ENCODE measurements at places on chromosomes 11 and 22.

GRCh38 chr11:84686716-84687115, 940.4 kb downstream of the DLG2 start:
- DNase-seq: no peak

DNA sequence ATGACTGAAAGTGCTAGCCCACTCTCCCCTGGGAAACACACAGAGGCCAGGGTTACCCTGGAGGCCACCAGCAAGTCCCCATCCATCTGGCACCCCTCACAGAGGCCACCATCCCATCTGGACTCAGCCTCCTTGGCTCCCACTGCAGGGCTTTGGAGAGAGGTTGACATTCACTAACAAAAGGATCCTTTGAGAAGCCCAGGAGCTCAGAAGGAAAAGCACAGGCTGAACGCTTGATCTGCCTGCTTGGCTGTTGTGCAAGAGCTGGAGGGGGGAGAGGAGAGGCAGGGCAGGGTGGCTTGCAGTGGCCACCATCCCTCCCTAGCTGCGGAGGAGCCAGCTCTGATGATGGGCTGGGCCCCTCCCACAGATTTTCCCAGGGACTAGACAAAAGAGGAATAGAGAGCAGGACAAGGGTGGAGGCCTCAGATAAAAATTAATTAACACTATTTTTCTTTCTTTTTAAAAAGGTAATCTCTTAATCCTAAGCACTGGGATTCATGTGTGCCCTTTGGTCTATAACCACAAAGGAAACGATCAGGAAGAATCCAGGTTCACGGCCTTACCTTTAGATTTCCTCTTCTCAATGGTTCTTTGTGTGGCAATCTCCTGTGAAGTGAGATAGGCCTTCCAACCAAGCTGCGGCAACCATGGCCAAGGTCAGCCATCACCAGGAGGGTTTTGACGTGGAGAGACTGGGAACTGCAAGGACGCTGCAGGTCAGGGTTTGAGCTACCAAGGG, 154.7 kb downstream of the BARX2 start:
- DNase-seq: no peak

GRCh38 chr11:16817351-16817750, 78.9 kb downstream of the C11orf58 start:
- no peak for DNase-seq

GRCh38 chr22:20750461-20751184, 23.3 kb upstream of the SERPIND1 start:
- DNase-seq: peak; percentile 12

GRCh38 chr22:22521631-22522030, 1.6 kb upstream of the ZNF280A start:
- no peak for DNase-seq

- no peak for DNase-seq
Observed at GRCh38 chr11:58745705-58746364, 14.1 kb upstream of the GLYAT start.

- DNase-seq: no peak
Observed at GRCh38 chr11:80122211-80122610, 681.4 kb upstream of the TENM4 start.

DNA sequence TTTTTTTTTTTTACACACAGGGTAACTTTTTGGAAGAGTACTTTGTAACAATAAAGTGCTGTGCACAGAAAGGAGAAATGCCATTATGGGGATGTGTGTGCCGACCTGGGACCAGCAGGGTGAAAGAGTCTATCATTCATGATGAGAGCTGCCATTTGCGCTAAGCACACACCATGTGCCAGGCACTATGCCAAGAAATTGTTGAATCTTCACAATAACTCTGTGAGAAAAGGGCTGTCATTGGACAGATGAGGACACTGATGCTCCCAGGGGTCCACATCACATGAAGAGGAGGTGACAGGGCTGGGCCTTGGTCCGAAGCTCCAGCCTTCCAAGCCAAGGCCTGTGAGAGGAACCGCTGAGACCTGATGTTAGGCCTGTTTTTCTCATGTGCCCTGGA, 5.6 kb downstream of the DUSP18 start:
- DNase-seq: no peak

DNA sequence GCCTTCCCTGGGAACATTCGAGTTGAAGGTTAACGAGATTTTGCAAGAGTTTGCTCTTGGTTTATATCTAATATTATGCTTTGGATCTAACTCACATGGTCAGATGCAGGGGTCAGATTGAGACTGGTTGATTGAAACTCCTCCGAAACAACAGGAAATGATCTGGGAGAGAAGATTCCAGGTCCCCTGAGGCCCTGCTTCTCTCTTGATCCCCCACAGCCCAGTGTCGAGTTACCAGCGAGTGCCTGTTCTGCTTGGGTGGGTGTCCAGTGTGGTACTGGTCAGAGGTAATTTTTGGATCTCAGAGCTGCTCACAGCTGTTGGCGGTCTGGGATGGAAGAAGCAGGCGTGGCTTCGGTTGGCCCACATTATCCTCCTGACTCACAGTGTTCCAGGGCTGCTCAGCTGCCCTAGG, 9.2 kb downstream of the FBLN1 start:
- DNase-seq: no peak

GRCh38 chr11:130522284-130522961, 74.0 kb downstream of the ADAMTS15 start:
- no peak for DNase-seq

DNA sequence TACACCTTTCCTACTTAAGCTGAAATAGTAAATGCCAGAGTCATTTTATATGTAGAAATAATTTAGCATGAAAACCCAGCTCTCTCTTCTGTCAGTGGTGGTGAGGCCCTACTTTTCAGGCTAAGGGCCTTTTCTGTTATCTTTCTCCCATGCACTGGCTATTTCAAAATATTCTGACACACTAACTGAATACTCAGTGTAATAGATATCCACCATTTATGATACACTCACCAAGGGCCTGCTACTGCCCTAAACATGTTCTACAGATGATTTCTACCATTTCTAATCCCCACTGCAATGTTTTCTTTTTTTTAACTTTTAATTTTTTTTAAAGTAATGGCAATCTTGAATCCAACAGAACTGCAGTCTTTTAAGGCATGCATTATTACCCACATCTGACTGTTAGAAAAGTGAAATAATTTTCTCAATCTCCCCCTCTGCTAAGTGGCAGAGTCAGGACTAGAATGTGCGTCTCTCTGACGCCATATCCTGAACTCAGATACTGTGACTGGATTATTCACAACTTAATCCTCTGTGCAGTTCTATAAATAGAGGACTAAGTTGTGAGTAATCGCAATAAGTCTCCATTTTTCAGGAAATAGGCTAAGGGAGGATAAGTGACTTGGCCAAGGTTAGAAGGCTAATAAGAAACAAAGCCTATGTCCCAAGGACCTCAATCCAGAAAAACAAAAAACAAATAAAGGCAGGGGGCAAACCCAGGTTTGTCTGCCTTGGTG, 44.0 kb downstream of the GRAMD1B start:
- DNase-seq: no peak

- DNase-seq: no peak
Observed at GRCh38 chr22:23722724-23723123, 28.2 kb downstream of the ZNF70 start.

DNA sequence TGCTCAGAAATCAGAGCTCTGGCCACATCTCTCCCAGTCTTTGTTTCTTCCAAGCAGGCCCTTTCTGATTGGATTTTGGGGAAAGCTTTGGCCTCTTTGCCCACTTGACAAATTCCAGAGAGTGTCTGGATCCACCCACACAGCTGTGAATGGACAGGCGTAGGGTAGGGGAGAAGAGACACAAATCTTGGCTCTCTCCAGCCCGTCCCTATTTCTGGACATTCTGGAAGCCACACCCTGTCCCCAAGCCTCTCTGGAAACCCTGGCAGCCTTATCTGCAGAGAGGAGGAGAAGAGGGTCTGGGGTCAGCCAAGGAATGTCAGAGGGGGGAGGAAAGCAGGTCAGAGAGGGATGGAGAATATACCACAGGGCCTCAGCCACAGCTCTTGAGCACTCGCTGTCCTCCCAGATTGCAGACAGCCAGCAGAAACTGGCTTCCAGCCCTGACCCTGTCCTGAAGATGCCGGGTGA, 59.5 kb upstream of the WNT11 start:
- no peak for DNase-seq

- DNase-seq: no peak
Observed at GRCh38 chr11:112465433-112466024, 204.9 kb upstream of the PLET1 start.

GRCh38 chr22:26986884-26987283, 329.5 kb downstream of the MIAT start:
- DNase-seq: no peak

DNA sequence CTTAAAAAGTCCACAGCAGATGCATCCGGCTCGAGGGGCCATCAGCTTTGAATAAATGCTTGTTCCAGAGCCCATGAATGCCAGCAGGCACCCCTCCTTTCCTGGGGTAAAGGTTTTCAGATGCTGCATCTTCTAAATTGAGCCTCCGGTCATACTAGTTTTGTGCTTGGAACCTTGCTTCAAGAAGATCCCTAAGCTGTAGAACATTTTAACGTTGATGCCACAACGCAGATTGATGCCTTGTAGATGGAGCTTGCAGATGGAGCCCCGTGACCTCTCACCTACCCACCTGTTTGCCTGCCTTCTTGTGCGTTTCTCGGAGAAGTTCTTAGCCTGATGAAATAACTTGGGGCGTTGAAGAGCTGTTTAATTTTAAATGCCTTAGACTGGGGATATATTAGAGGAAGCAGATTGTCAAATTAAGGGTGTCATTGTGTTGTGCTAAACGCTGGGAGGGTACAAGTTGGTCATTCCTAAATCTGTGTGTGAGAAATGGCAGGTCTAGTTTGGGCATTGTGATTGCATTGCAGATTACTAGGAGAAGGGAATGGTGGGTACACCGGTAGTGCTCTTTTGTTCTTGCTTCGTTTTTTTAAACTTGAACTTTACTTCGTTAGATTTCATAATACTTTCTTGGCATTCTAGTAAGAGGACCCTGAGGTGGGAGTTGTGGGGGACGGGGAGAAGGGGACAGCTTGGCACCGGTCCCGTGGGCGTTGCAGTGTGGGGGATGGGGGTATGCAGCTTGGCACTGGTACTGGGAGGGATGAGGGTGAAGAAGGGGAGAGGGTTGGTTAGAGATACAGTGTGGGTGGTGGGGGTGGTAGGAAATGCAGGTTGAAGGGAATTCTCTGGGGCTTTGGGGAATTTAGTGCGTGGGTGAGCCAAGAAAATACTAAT, 1.9 kb downstream of the NEAT1 start:
- peak; percentile 60 for DNase-seq

DNA sequence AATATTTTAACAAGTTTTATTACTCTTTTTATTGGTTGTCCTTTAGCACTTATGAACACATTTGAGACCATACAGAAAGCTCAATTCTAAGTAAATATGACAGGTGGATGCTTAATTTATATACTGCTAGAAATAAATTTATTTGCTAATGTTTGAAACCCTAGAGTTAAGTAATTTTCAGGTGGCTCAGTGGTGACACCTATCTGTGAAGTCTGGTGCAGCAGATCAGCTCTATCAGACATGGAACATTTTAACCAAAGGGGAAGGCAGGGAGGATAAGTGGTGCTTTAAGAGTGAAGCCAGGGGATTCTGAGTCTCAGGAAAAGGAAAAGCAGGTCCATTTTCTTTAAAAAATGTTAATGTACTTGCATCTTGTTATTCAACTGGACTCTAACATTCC, 175.8 kb downstream of the DSCAML1 start:
- DNase-seq: no peak

DNA sequence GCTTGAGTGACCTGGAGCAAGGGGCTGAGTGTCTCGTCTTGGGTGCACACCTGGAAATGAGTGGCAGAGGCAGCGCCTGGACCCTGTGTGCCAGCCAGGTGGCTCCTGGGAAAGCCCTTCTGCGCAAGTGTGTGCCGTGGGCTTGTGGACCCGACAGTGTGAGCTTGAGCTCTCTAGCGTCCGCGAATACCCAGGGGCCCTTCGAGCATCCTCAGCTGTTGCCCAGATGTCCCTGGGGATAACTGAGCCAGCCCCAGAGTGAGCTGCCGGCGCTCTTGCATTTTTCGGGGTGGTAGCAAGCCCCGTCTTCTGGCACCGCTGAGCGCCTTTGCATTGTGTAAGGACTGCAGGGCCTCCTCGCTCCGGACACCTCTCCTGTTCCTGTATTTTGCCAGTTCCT, 399.2 kb downstream of the TBC1D22A start:
- DNase-seq: no peak

DNA sequence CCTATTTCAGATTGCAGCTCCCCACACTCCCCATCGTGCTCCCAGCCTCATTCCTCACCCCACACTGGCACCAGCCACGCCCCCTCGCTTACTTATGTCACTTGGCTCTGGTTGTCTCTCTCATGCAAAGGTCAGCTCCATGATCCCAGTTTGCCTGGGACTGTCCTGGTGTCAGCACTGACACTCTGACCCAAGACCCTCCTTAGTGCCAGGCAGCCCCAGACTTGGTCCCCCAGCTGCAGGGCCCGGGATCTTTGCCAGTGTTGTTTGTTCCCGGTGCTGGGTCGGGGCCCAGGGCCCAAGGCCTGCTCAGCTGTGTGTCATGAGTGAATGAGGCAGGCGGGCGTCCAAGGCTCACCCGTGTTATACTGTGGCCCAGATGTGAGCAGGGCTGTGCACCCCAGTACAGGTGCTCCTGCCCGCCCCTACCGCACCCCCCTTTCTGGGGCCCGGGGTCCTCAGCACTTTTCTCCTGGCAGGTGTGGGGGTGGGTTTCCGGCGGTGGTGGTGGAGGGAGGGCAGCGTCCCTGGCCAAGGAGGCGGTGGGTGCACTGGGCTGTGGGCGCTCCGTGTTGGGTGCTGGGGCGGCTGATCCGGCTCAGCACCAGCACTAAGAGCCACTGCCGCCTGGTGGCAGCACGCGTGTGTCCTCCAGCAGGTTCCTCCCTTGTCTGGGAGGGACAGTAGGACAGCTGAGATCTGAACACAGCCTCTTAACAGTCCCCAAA, 19.5 kb downstream of the IL17REL start:
- peak; percentile 59 for DNase-seq

DNA sequence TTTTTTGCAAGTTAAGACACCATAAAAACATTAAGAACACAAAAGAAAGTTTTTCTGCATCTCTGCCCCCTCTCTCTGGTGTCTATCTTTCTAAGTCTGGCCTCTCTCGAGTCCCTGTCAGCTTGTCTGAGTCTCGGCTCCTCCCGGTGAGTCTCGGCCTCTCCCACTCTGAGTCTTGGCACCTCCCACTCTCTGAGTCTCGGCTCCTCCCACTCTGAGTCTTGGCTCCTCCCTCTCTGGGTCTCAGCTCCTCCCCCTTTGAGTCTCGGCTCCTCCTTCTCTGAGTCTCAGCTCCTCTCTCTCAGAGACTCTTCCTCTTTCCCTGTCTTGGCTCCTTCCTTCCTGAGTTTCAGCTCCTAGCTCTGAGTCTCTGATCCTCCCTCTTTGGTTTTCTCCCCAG, 72.5 kb upstream of the AMPD3 start:
- DNase-seq: no peak

DNA sequence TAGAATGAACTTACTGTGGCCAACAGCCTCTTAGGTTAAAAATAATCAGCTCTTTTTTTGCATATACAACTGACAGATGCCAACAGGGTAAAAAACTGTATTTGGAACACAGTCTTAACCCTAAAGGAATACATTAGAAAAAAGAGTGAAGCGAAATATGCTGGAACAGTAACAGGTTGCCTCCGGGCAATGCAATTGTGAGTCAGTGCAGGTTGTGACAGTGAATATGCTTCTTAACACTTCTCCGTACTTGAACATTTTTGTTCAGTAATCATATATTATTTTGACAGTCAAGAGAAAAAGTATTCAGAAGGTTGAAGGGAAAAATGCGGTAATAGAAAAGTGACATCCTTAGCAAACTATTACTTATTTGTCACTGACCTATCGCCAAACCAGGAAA, 98.5 kb downstream of the DBX1 start:
- no peak for DNase-seq

Measured in activated T-helper 9 cell treated with anti-CD3 and anti-CD28 coated beads, Interleukin-2, amount 50 U/mL, for 16 hours (primary cell).